NCI-H1417 (cell line): ENCODE measurements at places on chromosomes 5 and 9.

DNA sequence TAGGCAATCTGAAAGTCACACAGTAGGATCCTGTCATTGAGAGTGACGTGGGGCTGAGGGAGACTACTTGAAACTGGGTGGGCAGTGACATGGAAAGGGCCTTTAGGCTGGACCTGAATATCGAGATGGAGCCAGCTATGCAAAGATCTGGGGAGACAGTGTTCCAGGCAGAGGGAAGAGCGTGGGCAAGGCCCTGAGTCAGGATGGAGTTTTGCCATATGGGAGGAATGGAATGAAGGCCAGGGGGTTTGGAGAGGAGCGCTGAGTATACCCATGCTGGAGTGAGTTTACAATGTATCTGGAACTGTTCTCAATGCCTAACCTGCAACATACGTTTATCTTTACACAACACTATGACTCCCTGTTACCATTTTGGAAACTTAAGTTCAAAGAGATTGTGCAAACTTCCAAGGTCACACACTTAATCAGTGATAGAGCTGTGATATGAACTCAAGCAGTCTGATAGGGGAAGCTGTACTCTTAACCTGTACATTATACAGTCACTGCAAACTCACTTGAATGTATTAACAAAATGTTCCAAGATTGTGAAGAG is 33.5 kb downstream of the INSYN2B start:
- no peak for DNase-seq

DNA sequence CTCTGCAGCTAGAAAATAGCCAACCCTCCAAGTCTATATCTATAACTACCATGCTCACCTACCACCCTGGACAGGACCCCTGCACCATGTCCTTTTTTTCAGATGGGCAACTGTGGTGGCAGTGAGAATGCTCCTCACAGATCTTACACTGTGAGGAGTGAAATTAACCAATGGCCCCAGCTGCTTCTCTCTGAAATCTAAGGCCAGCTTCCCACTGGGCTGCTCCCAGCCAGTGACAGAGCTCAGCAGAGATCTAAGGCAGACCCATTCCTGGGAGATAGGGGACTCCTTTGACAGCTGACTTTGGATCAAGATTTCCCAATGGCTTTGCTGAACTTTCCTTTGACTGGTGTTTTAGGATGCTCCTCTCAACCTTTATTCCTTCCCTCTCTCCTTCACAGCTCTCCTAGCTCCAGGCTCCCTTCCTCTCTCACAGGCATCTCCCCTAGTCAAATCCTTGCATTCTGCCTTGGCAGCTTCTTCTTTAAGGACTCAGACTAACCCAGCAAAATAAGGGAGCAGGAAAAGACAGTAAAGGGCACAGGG is 1.6 kb upstream of the ARAP3 start:
- DNase-seq: peak; percentile 2

GRCh38 chr9:89621031-89621430 is 16.2 kb downstream of the GADD45G start:
- DNase-seq: no peak

DNA sequence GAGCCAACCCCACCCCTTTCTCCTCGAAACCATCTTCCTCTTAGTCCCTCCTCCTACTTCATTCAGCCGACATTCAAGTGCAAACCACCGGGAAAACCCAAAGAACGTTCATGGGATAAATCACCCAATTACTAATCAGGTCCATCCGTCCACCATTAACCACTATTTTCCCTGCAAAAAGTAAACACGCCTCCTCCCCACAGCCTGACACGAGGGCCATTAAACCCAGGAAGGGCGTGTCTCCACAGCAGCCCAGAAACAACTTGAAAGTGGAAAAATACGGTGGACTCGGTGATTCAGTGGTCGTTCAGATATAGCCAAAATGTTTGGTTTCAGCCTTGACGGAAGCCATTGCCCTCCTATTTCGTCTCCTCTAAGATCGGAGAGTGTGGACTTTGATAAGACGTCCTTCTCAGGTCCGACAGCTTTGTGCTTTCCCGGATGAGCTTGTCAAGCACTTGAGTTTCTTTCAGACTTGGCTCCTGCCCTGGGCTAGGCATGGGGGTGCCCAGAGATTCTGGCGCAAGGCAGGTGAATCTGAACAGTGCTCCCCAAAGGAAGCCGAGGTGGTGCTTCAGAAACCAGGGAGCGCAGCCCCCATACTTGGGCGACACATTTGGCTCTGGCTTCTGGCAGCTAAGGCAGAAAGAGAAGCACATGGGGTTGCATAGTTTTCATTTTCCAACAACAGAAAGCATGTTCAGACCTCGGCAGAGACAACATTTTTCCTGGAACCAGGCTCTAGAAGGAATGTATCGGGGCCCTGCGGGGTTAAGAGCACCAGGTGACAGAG is 56.6 kb downstream of the SMIM23 start:
- DNase-seq: no peak

DNA sequence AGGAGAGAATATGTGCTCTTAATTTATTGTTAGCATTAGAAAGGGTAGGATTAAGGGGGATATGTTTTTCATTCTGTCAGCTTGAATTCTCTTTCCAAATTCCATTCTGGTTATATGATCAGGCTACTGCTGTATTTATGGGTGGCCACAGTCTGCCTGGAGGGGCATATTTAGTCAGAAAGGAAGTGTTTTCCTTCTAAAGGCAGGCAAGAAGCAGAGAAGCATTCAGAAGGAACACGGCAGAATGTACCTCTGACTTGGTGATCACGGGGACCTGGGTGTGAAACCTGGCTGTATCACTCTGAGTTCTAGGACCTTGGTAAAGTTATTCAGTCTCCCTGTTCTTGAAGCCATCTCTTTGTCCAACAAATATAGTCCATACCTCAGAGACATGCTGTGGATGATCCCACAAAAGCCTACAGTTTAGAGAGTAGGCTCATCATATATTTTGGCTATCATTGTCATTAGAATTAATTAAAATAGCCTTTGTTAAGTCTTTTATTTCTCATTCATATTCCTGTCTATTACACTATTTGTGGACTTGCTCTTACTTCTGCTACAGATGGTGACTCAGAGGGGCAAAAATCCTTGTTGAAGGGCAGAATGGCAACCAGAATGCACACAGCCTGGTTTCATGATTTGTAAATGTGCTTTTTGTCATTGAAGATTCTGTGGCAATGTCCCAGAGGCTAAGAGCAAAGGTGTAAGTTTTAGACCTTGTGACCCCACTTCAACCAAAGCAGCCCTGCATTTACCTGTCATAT is 2.7 kb downstream of the TNC start:
- DNase-seq: no peak

GRCh38 chr5:22505891-22506290 is 347.3 kb downstream of the CDH12 start:
- no peak for DNase-seq

GRCh38 chr5:95916687-95917085 is 45.0 kb downstream of the ELL2 start:
- no peak for DNase-seq

DNA sequence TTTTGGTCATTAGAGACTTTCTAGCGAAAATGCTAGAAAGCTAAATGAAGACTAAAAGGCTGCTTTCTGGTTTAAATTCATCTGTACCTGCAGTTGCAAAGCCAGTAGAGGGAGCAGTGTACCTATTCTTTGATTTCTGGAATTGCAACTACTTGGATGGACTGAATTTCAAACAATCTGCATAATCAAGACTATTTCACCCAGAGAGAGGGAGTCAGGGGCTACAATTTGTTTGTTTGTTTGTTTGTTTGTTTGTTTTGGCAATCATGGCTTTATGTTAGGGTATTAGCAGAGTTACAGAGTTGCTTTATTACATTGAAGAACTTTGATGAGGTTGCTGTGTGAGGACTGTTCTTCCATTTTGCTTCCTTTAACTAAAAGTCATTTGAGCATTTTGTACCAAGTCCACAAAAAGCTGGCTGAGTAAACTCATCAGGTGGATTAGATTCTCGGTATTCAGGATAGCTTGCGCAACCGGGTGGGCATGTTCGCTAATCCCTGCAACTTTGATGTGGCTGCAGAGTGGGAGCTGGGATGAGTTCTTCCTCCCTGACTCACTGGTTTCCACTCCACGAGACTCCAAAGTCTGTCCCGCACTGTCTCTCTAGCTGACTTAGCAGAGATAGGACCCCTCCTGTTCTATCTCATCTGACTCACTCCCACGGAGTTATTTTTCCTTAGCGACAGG is 80.0 kb upstream of the TUT7 start:
- peak; percentile 69 for DNase-seq

- DNase-seq: no peak
These were observed 58.8 kb downstream of the ARHGAP26 start for GRCh38 chr5:142828797-142829535.

DNA sequence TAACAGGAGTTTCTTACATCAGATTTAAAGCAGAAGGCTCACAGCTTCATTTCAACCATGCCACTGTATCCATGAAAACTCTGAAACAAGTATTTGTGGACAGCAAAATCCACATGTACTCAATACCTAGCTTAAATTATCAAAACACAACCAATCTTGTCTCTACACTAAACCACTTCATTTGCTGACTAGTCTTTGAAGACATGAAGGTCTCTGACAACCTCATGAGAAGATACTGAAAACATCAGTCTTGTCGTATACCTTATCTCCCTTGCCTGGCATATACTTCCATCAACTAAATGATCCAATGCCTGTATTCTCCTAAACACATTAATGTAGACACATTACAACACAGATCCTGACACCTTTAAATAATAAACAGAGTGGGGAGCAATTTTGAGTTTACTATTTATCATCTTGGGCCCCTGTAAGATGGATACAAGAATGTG is 2.9 kb downstream of the RPS23 start:
- no peak for DNase-seq

DNA sequence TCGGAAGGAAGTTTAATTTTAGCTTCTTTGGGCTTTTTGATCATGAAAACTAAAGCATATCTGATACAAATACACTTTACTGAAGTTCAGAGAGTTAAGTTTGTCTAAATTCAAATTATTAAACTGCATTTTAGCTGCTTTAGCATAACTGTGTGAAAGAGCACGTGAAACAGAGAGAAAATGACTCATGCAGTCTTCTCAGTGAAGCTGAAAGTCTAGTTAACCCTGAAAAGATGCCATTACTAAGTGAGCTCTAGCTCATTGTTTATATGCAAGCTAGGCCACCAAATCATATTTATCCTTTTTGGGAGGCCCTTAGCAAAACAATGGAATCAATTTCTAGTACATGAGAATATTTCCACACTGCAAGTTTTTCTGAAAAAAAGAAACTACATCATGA is 27.6 kb downstream of the TPD52L3 start:
- no peak for DNase-seq

DNA sequence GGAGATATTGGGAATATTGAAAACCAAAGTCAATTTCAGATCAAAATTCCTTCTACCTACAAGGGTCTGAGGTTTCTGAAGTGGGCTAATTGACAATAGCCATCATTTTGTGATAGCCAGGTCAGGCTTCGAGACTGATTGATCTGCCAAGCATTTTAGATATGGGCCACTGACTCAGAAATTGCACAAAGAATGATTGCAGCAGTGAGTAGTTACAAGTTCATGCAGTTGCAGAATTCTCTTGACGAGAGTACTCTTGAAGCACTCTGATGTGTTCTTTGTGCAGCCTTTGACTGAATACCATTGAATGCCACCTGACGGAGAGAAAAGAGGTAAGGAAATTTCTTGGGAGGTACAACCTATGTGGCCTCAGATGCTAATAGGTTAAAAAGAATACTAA is 8.3 kb downstream of the C9orf57 start:
- DNase-seq: no peak

- DNase-seq: no peak
These were observed 74.9 kb upstream of the CER1 start for GRCh38 chr9:14797435-14797834.

GRCh38 chr5:130402906-130403305 is 498.6 kb downstream of the CHSY3 start:
- DNase-seq: no peak

GRCh38 chr5:9514968-9515367 is 30.9 kb downstream of the SEMA5A start:
- DNase-seq: no peak

GRCh38 chr5:142289708-142290576 is 34.9 kb downstream of the SPRY4 start:
- no peak for DNase-seq

GRCh38 chr9:127311239-127311741 is 46.7 kb downstream of the GARNL3 start:
- DNase-seq: peak; percentile 62

GRCh38 chr5:98433022-98433421 is 340.4 kb upstream of the RGMB start:
- no peak for DNase-seq

DNA sequence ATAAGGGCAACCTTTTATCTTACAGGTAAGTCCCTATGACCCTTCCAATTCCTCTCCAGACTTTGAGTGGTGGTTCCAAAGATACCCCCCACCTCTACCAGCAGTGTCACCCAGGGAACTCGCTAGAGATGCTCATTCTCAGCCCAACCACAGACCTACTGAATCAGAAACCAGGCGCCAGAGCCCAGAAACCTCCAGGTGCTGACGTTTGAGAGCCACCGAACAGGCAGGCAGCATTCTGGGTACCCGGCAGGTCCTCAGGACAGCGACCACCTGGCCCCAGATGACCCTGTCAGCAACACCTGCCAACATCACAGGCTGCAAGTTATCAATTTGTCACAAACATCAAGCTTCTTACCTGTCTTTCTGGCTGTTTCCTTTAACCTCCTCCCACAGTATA is 19.5 kb downstream of the RAPGEF1 start:
- DNase-seq: no peak

DNA sequence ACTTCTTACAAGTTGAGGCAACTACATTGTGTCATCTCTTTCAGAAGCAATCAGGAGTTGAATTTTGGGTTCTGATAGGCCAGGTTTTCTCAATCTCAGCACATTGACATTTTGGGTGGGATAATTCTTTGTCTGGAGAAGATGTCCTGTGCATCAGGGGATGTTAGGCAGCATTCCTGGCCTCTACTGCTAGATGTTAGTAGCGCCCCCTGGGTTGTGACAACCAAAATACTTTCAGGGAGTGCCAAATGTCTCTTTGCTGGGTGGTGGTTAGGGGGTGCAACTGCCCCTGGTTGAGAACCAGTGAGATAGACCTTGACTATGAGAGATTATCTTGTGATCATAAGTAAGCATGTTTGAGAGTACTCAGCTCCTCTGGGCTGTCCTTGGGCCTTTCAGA is 164.3 kb upstream of the KLF9 start:
- no peak for DNase-seq

- peak; percentile 25 for DNase-seq
These were observed 1.2 kb downstream of the MIER3 start for GRCh38 chr5:56950626-56951125.

DNA sequence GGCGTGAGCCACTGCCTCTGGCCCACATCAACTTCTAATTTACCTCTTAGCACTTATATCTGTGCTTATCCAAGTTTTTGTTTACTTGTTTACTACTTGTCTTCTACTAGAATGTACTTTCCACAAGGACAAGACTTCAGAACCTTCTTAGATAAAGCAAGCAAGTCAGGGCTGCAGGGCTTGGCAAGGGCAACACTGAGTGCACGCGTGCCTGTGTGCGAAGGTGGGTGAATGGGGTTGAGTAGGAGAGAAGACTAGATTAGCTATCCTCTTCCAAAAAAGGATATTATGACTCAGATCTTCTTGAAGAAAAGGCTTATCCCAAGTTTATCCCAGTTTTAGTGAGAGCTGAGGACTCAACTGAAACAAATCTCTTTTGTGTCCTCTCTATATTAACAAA is 19.3 kb downstream of the AK3 start:
- DNase-seq: no peak
